ENCODE measurements at places on chromosomes 2 and 18.
A peak's percentile ranks its signal among the peaks of the same experiment; 100 is the strongest.

GRCh38 chr2:38013158-38013752, 62.7 kb downstream of the CYP1B1 start:
- DNase-seq: no peak

DNA sequence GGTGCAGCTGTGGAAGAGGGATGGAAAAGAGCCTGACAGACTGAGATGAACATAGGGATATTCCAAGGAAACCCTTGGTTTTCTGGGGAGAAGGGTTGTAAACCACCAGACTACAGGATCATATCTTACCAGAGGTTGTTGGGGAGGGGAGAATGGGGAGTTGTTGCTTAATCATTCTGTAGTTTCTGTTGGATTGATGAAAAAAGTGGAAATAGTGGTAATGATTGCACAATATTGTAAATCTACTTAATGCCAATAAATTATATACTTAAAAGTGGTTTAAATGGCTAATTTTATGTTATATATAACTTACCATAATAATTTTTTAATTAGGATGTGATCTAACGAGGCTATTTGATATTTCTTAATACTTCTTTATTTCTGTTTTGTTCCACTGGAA, 800.9 kb downstream of the BCL11A start:
- no peak for DNase-seq

DNA sequence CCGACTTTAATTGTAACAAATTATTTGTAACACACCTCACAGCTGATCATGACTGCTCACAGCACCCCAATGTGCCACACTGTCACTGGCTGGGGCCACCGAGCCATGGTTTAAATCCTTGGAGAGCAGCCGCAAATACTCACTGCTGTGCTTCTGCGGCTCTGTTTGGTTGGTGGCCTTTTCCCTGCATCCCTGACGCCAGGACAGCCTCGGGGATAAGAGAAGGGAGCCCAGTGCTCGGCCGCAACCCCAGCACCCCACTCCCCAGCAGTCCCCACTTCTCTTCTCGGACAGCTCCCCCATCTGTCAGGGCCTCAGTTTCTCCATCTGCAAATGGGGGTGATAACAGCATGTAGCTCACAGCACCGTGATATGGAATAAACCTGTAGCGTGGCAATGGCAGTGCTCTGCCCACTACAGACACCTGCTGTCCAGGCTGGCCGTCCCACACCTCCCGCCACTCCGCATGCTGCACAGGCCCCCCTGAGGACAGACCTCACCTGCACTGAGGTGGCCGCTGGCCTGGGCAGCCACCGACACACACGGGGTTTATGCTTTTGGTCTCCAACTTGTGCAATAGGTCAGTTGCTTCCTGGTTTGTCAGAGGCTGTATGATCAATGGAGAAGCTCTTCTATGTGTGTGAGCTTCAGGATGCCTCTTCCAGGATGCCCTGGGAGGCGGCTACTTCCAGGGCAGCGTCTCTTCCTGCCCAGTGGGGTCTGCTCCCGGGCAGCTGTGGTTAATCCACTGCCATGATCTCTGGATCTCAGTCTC, 87.1 kb downstream of the NDUFA10 start:
- no peak for DNase-seq

- DNase-seq: no peak
Measured at GRCh38 chr18:10841203-10841602, 308.2 kb downstream of the PIEZO2 start.

DNA sequence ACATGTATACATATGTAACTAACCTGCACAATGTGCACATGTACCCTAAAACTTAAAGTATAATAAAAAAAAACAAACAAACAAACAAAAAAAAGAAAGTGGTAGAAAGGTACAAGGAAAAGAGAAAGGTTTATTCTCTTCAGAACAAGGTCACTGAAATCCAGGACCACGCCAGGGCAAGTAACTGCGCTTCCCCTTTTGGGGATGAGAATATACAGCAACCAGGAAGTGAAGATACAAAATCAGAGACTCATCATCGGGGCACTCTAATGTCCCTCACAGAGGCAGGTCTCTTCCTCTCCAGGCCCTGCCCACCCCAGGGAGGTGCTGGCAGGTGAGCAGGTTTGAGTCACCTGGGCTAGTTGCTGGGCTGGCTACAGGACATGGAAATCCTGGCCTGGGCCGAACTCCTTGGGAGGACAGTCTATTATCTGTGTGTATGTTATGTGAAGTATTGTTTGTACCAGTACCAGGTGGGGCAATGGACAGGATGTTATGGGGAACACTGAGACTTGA, 100.4 kb upstream of the GPR45 start:
- DNase-seq: no peak

DNA sequence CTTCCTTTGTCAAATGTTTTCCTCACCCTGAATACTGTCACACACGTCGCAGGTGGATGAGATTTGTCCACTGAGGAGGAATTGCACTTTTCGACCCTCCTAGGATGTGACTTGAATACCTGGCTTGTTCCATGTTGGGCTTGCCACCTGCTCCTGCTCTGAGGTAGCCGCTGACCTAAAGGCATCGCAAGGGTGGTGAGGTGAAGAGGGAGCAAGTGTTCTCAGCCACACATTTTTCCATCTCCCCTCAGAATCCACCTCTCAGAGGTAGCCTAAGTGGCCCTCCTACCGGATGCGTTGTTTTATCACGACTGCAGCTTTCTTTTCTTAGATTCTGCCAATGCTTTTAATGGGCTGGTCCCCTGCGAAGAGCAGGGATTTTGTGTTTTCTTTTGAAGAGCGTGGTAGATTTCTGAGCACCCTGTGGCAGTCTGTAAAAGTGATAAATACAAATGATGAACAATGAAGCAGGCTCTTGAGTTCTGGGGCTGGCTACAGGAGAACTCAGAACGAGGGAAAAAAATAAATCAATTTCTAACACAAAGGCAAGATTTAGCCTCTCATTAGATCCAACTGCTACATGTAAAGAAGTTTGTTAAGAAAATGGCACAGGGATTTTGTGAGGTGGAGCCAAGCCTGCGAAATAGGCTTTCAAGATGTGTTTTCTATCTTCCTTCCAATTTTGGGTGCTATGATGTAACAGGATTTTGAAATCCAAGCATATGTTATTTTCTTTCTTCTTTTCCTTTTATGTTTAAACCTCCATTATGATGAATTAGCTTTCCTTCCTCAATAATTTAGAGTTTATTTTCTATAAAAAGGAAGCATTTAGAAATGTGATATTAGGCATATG, 386.7 kb downstream of the TGIF1 start:
- no peak for DNase-seq

GRCh38 chr18:36325846-36326245, 28.3 kb downstream of the FHOD3 start:
- no peak for DNase-seq

DNA sequence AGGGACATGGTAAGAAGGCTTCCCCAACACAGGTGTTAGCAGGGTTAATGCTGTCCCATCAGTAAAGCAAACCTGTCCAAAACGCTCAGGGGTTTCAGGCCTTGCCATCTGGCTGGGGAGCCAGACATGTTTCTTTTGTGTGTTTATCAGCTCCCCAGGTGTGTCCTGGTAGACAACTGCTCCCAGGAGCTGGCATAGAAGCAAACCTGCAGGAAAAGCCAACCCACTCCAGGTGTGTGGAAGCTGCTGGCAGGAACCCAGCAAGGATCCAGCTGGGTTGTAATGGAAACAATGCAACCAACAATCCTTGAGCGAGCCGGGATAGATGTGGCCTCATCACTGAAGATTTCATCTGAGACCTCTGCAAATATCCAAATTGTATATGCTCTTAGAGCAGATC, 123.1 kb downstream of the RAB3GAP1 start:
- no peak for DNase-seq

DNA sequence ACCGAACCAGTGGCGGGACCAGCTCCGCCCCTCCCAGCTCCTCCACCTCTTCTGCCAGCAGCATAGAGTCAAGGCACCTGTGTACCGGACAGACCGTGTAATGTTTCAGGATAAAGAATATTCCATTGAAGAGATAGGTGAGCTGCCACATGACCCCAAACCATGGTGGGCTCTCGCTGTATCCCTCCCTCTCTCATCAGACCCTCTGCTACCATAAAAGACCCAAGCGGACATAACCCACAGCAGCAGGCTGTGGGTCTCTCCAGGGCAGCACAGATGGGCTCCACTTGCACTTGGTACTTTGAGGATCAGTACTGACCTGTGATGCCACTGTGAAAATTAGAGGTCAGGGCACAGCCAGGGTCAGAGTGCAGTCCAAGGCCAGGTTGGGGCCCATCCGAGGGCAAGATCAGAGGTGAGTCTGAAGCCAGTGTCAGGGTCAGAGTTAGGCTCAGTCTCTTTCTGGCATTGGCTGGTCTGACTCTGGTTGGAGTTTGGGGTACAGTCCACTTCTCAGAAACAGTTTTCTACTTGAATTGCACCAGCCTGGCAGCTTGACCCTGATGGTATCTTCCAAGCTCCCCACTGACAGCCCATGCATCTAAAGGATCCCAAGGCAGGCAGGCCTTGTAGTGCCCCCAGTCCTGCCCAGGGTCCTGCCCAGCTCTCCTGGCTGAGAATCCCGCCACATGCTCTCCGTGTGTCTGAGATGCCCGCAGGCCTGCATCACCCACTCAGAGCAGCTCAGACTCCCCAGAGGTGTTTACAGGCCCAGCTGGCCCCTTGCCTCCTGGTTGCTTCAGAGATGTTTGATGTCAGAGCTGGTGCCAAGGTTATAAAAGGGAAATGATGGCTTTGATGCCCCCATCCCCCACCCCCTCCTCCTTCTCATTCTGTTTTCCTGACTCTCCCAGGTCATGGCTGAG, 212.1 kb downstream of the DYSF start:
- peak; percentile 89 for DNase-seq

- DNase-seq: no peak
Measured at GRCh38 chr2:228417956-228418355, 236.5 kb upstream of the SPHKAP start.

DNA sequence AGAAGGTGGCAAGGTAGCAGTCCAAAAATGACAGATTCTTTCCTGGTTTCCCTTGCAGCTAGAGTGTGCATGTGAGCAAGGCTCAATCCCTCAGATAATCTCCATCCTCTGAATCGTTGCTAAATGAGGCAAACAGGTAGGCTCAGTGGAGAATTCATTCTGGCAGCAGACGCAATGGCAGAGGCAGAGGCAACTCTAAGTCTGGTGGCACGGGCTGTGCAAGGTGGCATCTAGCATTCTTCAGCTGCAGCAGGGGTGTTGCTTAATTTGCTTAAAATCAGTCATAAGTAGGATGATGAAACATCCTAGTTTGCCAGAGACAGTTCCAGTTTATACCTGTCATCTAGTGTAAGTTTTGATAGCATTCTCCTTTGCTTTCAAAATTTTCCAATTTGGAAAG, 391.1 kb upstream of the MEX3C start:
- DNase-seq: no peak

GRCh38 chr2:165895974-165896373, 57.6 kb downstream of the TTC21B start:
- DNase-seq: no peak

GRCh38 chr2:159226608-159227385, 59.7 kb downstream of the WDSUB1 start:
- no peak for DNase-seq

GRCh38 chr2:240048237-240048636, 5.1 kb downstream of the OR6B3 start:
- DNase-seq: no peak

Measured in psoas muscle (tissue), 8 donors.